ENCODE measurements at places on chromosomes 16 and 17.

- no peak for DNase-seq
These were observed 24.6 kb downstream of the LLGL2 start for GRCh38 chr17:75550139-75550465.

DNA sequence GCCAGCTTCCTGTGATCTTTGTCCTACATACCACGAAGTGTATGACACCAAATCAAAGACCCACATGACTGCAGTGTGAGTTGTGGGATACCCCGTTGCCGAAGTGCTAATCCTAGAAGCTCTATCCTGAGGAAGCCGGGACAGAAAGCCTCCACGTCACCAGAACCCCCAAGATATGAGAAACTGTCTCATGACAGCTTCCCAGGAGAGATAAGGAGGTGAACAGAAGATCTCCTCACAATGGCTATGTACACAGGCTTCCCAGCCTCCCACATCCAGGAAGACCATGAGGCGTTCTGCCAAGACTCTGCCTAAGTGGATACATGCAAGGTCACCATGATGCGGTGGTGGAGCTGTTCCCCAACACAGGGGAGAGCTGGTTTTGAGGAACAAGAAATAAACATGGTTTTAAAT lies 37.1 kb downstream of the TRIM25 start:
- no peak for DNase-seq

DNA sequence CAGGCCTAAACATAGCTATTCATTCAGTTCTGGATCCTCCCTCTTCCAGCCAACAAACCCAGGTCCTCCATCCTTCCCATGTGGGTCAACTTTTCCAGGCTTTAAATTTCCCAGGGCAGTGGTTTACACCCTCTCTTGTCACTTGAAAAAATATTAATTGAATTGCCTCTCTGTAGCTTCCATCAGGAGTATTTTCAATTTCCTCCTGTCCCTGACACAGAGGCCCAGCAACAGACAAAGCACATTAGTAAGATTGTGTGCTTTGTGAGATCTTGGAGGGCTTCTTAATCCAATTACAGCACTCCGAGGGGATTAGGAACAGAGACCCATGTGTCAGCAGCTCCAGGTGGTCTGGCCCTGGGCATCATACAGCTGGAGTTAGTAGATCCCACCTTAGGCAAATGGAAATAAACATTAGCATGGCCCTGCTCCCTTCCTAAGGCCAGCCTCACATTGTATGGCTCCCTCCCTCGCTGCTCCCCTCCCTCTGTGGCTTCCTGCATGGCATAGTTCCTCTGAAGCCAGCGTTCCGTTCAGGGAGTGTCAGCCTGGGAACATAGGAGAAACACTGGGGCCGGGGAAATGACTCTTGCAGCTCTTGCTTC lies 132.7 kb upstream of the HSBP1 start:
- no peak for DNase-seq

GRCh38 chr16:67546761-67547422 lies 15.4 kb upstream of the CTCF start:
- DNase-seq, result peak; percentile 67

GRCh38 chr17:82750241-82750908 lies 1.5 kb upstream of the TBCD start:
- no peak for DNase-seq

- peak; percentile 26 for DNase-seq
These were observed 24.2 kb upstream of the ATP2A3 start for GRCh38 chr17:3988297-3989040.

DNA sequence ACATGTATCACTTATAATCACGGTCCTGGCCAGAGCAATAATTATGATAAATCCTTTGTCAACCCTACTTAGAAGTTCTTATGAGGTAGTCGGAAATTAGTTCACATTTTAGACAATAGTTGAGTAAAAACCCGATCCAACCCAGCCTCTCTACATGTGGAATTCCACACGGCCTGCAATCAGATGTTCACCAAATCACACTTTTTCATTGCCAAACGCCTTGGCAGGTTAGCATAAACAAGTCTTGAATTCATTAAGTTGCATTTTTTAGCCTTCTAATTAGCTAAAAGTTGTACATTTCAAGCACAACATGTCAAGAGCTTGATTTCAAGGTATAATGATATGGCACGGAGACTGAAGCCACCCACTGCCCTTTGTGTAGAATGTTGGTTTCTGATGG lies 65.3 kb downstream of the FOXL1 start:
- DNase-seq, result no peak
